NCI-H1105 treated with DMSO at 0.1 percent for 48 hours (cell line): ENCODE measurements at places on chromosomes 7 and 10.

DNA sequence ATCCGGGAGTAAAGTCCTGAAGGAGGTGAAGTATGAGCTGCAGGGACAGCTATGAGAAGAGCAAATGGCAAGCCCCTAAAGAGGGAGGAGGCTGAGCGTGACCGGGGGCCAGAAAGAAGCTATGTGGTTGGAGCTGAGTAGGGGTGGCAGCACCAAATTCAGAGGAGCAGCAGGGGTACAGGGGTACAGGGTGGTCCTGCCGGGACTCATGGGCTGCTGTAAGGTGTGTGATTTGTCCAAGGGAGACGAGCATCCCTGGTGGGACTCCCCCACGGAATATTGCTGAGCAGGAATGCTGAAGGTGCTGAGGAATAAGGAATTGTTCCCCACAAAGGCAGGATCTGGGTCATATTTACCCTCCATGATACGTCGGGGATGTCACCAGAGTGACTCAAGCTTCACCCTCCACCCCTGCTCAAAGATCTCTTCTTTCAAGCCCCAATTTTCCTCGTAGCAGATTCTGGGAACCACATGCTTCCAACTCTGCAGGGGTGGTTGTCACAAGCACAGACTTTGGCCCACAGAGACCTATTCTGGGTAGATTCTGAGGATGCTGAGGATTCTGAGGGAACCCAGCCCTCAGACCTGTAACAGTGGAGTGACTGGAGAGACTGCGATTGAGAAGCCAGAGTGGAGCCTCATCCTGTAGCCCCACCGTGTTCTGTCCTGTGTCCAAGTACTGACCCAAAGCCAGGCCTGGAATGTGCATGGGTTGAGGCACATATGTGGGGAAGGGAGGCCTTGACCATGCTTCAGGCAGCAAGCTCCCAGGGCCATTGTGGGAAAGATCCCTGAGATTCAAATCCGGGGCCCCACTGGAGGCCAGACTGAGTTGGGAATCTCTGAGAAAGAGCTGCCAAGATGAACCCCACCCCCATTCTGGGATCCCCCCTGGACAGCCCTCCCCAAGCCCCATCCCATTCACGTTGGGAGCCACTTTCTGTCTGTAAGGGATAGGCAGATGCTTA is 4.2 kb downstream of the SFTPD start:
- no peak for DNase-seq

DNA sequence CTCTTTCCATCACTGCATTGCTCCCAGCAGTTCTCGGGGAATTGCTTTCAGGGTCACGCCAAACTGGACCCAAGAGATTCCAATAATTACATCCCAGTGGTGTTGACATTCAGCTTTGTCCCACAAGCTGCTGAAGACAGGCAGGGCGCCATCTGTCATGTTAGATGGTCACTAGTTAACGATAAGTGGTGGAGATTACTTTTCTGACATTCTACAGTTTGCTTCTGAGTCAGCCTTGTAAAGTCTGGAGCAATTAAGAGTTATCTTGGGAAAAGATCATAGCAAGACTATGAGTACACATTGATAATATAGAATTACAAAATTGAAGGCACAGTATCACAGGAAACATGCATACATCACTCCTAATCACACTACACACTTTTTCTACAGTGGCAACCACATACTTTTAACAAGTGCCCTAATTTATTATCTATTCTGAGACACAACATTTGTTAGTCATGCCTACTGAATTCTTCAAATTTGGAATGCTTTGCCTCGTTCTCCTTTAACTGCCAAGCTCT is 41.9 kb downstream of the SEMA3C start:
- no peak for DNase-seq

DNA sequence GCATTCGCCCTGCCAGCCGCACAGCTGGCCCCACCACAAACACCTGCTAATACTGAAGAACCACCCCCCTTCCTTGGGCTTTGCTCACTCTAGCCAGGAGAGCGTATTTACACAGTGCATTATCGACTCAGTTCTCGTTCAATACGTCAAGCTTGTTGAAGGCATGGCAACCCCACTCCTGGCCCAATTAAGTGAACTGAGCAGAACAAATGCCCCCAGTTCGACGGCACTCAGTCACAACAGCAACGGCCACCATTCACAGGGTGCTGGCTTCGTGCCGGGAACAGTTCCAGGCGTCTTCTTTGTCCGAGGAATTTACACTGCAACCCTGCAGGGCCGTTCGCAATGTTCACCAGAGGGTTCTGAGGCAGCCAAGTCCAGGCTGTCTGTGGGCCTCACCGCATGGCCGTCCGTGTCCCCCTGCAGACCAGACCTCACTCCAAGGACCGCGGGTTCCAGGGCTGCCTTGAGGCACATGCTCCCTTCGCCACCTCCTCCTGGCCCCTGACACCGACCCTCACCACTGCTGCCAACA is 175.3 kb downstream of the DIP2C start:
- DNase-seq: peak; percentile 92

GRCh38 chr10:120421250-120421649 is 35.8 kb upstream of the PLPP4 start:
- DNase-seq: no peak

- no peak for DNase-seq
Measured at GRCh38 chr10:44313761-44314165, 71.1 kb downstream of the CXCL12 start.

DNA sequence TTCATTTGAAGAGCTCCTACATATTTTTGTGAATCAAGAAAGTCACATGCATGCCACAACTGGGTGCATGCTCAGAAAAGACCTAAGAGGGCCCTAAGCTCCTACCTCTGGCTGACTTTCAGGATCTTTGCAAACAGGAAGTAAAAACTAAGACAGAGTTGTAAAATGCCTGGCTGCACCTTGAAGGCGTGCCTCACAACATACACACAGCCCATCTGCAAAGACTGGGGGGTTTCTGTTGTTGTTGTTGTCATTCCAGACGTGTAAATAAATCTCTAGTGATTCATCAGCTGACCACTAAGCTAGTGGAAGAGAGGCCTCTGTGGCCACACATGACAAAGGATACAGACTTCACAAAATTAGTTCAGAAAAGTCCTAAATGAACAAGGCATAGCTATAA is 31.8 kb downstream of the SMURF1 start:
- no peak for DNase-seq

DNA sequence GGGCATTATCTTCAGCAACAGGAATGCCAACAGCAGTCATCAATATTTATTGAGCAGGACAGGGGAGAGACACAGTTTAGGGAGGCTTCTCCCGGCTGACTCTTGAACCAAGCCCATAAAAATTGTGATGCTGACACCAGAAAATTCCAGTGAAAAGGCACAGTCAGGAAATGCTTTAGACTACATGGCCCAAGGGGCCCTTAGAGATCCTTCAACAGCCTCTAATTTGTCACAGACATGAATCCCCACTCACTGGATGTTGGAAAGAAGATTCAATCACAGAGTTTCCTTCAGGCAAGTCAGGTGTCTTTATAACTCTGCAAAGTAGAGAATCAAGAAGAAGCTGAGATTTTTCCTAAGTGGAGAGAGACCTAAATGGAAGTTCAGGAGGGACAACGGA is 1.2 kb downstream of the GJC3 start:
- no peak for DNase-seq

DNA sequence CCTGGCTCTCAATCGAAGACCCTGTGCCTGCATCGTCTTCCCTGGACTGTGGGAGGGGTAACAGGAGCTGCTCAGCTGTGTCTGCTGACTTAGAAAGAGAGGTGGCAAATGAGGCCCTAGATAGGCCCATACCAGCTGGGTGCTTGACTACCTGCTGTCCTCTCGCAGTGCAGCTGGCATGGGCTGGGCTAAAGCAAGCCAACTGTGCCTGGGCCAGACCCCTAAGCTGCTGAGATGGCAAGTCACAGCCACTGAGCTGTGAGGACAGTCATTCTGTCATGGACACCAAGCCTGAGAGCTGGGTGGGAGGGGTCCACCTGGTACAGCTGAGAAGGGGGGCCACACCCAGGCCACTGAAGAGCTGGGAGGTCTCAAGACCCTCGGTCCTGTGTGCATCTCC is 45.8 kb upstream of the AQP1 start:
- no peak for DNase-seq

DNA sequence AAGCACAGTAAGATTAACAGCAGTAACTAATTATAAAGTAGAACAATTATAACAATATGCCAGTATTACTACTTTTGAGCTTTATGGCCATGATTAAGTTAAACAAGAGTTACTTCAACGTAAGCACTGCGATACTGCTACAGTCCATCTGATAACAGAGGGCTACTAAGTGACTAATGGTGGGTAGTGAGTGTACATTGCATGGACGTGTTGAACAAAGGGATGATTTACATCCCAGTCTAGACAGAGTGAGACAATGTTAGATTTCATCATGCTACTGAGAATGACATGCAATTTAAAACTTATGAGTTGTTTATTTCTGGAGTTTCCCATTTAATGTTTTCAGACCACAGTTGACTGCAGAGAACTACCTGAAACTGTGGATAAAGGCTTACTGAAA is 45.6 kb downstream of the TPST1 start:
- DNase-seq: no peak

GRCh38 chr7:42127232-42127622 is 109.8 kb downstream of the GLI3 start:
- DNase-seq: no peak

DNA sequence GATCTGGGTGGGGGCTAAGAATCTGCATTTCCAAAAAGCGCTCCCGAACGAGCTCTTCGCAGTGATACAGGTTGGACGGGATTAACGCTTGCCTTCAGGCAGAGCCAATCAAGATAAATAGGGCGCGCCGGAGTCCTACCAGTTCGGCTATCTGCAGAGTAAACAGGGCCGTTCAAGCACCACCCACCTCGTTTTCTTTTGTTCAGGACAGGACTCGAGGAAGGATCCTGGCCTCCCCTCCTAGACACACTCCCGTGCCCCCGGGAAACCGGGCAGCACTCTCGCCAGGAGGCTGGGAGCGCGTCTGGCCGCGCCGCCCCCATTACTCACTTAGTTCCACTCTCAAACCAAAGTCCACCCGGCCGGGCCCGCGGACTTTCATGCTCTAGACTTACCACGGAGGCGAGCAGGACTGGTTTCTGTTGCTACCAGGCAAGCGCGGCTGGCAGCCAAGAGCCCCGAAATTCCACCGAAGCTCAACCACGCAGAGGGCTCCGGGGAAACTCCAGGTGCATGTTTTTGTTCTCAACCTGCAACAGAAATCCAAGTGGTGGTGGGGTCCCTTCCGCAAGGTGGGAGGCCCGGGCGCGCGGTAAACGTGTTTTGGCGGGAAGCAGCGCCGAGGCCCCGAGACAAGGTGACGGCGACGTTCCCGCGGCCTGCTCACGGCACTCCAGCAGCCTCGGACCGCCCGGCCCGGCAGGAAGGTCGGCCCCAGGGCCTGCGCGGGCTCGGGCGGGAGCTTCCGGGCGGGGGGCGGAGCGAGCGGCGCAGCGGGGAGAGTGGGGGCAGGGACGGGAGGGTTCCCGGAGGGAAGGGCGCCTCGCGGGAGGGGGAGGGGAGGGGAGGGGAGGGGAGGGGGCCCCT is 12.7 kb downstream of the HNRNPF start:
- peak; percentile 64 for DNase-seq

DNA sequence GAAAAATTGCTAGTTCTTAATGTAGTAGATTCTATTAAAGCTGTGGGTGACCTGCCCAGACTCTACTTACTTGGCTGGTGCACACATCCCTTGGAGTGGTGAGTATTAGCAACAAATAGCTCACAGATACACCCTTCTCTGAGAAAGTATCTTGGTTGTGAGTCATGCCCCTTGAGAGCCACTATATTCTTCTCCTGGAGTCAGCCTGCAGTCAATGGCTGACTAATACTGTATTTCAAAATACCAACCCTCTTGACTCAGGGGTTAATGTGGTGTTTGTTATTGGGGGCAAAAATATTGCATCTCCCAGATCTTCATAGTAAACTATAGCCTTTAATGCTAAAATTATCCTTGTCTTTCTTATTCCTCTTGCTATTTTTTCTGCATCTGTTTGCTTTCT is 354.9 kb downstream of the BMPER start:
- DNase-seq: no peak

DNA sequence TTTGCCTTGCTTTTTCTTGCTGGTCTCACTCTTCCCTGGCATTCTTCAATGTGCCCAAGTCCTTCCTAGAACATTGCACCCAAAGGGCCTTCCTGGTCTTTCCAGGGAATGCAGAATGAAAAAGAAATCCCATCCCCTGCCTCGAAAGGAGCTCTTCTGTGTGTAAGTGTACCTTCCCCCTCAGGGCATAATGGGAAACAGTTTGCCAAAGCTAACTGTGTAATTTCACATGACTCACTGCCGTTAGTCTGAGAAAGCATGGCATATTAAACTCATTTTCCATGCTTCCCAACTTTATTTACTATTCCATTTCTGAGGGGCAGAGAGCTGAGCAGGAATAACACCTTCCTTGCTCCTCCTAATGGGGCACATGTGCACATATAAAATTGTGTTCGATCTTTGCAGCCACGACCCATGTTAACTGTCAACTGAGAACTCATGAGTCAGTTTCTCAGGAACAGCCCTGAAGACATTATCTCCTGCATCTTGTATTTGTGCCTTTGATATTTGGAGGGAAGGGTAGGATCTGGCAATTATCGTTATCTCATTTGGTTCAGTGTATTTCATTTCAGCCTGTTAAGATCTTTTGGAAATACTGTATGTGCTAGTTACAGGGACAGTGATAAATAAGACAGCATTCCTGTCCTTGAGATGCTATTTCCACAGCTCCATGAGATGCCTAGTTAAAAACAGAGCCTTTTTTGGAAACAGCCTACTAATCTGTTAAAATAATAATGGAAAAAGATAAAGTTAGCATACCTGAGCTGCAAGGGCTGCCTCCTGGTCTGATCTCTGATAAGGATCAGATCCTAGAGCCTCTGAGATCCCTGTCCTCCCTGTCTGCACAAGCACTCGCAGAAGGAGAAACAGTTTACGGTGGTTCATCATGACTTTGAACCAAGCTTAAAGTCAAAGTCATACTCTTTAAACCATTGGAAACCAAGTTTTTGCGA is 42.3 kb downstream of the IKZF1 start:
- DNase-seq: no peak

GRCh38 chr10:12320892-12321291 is 28.5 kb upstream of the CAMK1D start:
- DNase-seq: no peak

DNA sequence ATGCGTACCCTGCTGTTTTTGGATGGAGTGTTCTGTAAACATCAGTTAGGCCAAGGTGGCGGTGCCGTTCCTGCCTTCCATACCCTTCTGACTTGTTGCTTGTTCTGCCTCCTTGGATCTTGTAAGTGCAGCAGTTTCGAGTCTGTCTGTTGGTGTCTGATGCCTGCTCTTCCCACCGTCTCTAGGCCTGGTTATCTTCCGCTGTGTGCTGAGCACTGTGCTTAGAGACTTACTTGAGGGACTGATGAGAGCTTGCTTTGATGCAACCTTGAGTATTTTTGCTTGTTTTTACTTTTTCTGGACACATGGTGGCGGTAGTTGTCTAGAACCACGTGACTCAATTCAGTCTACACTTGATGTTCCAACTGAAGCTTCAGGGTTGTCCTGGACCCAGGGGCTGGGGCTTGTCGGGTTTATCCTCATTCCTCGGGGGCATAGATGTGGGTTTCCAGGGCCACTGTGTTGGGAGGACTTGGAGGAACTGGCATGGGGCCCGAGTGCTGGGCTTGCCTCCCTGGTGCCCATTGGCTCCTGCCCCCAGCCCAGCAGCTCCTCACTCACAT is 14.4 kb upstream of the SPRN start:
- no peak for DNase-seq

GRCh38 chr7:30321882-30322192 is 37.4 kb downstream of the ZNRF2 start:
- DNase-seq: no peak

GRCh38 chr7:49839863-49840645 is 66.6 kb downstream of the VWC2 start:
- DNase-seq: no peak
